ENCODE measurements at places on chromosomes 7 and 10.

DNA sequence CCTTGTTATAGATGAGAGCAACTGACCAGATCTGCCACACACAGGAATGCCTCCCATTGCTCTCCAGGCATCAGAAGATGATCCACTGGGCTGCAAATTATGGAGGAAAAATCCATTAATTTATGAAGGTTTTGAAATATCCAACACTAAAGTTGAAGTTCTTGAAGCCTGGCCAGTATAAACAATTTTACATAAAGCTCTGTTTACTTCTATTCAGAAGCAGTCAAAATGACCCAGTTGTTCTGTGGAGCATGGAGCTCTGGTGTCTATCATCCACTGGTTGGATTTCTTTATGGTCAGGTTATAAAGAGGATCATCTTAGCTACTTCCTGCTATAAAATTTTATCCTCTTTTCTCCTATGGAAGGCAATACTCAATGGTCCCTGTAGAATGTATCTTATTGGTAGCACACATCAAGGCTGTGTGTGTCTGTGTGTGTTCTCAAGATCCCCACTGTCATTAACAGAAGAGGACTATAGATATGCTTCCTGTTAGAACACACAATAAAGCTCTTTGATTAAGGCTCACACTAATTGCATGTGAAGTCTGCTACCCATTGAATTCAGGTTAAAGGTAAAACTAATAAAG, 747.4 kb downstream of the SUGCT start:
- DNase-seq, result no peak

GRCh38 chr7:97064972-97065587, 40.4 kb upstream of the DLX5 start:
- no peak for DNase-seq

- no peak for DNase-seq
Measured at GRCh38 chr7:122327969-122328368, 23.4 kb upstream of the FEZF1 start.

GRCh38 chr7:2737771-2738540, 50.0 kb downstream of the AMZ1 start:
- DNase-seq, result no peak

- DNase-seq, result no peak
Measured at GRCh38 chr10:106764360-106764759, 400.1 kb downstream of the SORCS1 start.

DNA sequence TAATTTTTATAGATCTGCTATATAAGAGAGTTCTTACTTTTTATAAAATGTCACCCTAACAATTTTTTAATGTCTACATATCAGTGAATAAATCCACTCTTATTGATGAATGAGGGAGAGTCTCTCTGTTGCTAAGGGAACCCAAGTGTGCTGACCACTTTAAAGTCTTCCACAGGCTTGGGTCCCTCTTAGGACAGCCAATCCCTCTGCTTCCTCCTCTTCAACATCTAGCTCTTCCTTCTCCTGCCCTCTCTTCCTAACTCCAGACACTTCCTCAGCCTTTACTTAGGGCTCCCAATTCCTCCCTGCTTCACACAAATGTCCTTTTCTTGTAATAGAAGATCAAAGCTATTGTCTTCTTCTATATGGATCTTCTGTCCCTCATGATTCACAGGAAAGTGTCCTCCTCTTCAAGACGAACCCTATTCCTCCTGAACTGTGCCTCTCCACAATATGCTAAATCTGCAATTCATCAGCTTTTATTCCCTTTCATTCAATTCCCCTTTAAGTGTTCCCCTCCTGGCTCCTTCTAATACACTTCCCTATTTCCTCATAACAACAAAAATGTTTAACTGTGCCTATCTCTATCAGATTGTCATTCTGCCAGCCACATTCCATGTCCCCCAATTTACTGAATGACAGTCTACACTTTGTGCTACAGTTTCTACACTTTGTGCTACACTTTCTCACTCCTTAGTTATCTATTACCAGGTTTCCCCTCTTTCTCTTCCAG, 37.7 kb downstream of the CDK6 start:
- no peak for DNase-seq
